Adipocyte (in vitro differentiated cells): ENCODE measurements at places on chromosomes 12 and 14.

- peak; percentile 31 for DNase-seq
These were observed 94.0 kb downstream of the NUAK1 start for GRCh38 chr12:106044773-106045172.

DNA sequence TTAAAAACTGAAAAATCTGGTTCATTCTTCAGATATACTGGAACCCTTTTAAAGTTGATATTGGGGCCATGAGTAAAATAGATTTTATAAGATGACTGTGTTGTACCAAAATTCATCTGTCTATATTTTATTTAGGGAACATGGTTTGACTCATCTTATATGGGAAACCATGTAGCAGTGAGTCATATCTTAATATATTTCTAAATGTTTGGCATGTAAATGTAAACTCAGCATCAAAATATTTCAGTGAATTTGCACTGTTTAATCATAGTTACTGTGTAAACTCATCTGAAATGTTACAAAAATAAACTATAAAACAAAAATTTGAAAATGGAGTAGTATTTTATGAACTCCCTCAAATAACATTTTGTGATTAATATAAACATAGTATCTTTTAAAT, 14.2 kb downstream of the PTGER2 start:
- peak; percentile 75 for DNase-seq

- no peak for DNase-seq
These were observed 52.9 kb upstream of the OXA1L start for GRCh38 chr14:22713631-22713950.

DNA sequence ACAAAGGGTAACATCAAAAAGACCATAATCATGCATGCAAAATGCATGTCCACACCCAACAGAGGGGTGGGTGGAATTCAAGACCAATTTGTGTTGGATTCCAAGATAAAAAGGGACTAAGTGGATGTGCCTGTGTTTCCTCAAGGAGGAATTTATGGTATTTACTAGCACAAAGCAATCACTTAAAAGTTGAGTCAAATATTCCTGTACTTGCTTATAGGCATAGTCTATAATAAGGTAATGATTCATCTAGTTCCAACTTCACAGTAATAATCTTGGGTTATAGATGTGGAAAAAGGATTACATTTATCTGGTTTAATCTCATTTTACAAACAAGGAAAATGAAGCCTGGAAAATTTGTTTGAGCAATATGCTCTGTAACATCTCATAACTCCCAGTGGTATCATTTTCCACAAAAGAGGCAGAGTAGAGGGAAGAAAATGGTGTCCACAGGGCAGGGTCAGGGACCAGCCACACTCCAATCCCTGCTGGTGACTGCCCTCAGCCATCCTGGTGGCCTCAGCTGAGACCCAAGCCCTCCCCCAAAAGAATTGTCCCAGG, 80.8 kb upstream of the REP15 start:
- DNase-seq, result peak; percentile 78

GRCh38 chr14:66244834-66245233, 241.3 kb upstream of the CCDC196 start:
- DNase-seq, result no peak

- no peak for DNase-seq
These were observed 85.3 kb upstream of the PPM1H start for GRCh38 chr12:63020269-63020668.
